ENCODE measurements at places on chromosomes 7 and 10.

DNA sequence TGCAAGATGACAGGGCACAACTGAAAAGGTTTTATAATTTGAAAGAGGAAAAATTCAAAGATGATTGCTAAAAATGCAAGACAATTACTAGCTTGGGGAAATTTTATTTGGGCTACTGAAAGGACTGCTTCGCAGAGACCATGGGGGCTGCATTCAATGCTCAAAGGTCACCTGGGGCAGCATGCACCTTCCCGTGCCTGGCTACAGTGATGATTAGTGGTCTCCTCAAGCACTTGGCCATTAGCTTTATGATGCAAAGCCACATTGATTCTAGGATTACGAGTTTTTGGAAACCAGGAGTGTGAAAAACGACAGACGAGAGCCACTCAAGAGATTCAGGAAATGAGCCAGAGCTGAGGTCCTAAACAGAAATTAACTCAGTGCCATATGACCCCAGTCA, 764.6 kb downstream of the PHTF2 start:
- no peak overlapping the region for H3K4me3 ChIP-seq
- H3K27me3 ChIP-seq: no peaks in the 10 kb centered on the region
- no peaks in the 10 kb centered on the region for H3K36me3 ChIP-seq

DNA sequence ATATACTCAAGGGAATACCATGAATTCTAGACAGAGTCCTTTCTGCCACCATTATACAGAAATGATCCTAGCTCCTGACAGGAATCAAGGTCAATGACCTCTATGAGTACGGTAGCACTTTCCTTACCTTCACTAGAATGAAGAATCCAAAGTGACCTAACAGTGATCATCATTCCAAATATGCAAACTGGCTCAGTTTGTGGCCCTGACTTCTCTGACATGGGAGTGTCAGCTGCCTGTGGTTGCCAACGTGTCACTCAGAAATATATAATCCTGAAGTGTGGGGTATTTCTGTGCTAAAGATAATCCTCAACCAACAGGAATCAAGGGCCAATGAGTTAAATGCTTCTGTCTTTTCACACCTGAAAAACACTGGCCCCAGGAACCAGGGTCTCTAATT, 45.7 kb downstream of the COPG2 start:
- H3K27me3 ChIP-seq: no peaks in the 10 kb centered on the region
- DNase-seq: no peak
- no peak overlapping the region for H3K27ac ChIP-seq
- no peaks in the 10 kb centered on the region for H3K4me1 ChIP-seq
- H3K4me3 ChIP-seq: no peak overlapping the region

- H3K27ac ChIP-seq: no peak overlapping the region
- H3K36me3 ChIP-seq: no peaks in the 10 kb centered on the region
- H3K4me3 ChIP-seq: no peak overlapping the region
- DNase-seq: no peak
Measured at GRCh38 chr7:156174428-156174827, 362.2 kb upstream of the SHH start.

GRCh38 chr10:108523016-108523800, 1358.7 kb upstream of the SORCS1 start:
- H3K27me3 ChIP-seq: no peaks in the 10 kb centered on the region
- no peak for DNase-seq
- no peak overlapping the region for H3K4me3 ChIP-seq
- H3K36me3 ChIP-seq: no peaks in the 10 kb centered on the region

DNA sequence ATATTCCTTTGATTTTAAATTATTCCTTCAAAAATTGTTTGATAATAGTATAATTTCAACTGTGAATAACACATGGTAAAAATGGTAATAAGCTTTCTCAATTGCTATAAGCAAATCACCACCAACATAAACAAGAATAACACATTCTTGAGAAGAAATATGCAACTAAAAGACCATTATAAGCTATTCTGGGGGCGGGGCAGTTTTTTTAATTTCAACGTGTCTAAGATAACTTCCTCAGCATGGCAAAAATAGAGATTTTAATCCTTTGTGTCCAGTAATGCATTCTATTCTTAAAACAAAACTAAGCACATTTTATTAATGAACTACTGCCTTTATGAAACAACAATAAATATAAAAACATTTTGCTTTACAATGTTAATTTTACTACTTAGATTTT, 1.5 kb downstream of the DNAJC12 start:
- H3K27ac ChIP-seq: no peak overlapping the region
- H3K36me3 ChIP-seq: no peaks in the 10 kb centered on the region
- no peak overlapping the region for H3K4me3 ChIP-seq
- no peaks in the 10 kb centered on the region for H3K4me1 ChIP-seq

- H3K4me1 ChIP-seq: no peaks in the 10 kb centered on the region
- H3K27me3 ChIP-seq: no peaks in the 10 kb centered on the region
- no peak overlapping the region for H3K27ac ChIP-seq
- no peak for DNase-seq
- H3K36me3 ChIP-seq: no peaks in the 10 kb centered on the region
Measured at GRCh38 chr10:117461766-117462423, 80.7 kb upstream of the EMX2 start.

DNA sequence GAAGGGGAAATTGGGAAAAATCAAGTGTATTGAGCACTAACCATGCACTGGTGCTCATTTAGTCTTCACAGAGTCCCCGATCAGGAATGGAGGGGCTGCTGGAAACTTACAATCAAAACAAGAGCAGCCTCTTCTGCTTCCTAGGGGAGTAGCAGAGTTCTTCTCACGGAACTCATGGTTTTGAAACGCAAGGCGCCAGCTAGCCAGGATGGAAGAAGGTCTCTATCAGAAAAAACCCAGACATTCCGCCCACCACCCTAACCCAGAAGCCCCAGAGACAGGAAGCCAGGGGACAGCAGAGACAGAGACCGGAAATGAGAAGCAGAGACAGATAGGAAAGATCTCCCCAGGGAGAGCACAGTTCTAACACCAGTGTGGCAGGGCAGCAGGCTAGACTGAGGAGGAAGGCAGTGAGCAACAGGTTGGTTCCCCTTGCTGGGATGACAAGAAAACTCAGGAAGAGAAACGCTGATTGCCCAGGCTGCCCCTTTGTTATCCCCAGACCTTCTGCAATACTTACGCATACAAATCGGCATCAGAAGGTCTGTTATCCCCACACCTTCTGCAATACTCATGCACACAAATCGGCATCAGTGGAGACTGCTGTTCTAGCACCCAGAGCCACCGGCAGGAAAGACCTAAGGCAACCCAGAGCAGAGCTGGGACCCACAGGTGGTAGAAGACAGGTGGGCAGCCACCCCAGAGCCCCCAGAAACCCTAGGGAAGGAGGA, 99.2 kb downstream of the CPXM2 start:
- H3K27me3 ChIP-seq: no peaks in the 10 kb centered on the region
- H3K4me3 ChIP-seq: no peak overlapping the region
- H3K36me3 ChIP-seq: no peaks in the 10 kb centered on the region
- H3K27ac ChIP-seq: no peak overlapping the region
- H3K4me1 ChIP-seq: no peaks in the 10 kb centered on the region

DNA sequence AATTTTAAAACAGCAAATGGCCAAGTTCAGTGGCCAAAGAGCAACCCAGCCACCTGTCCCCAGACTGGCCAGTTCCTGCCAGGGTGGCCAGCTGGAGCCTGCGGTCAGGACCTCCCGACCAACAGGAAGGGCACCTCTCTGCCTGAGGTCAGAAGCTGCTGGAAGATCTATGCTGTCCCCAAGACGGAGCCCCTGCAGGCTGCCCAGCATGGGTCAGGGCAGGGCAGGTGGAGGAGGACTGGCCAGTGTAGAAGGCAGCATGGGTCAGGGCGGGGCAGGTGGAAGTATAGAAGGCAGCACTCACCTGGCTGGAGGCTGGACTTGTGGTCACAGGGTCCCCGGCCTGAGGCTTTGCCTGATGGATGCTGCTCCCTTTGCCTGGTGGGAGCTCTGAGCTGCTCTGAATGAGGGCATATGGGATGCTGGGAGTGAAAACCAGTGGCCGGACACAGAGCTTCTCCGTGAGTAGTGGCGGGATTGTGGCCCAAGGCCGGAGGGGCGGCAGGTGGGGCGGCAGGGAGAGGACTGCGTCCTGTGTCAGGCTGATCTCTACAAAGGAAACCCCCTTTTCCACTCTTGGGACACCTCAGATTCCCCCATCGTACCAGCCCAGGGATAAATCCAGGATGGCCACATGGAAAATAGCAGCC, 229.2 kb downstream of the TCERG1L start:
- no peaks in the 10 kb centered on the region for H3K36me3 ChIP-seq
- H3K27ac ChIP-seq: no peak overlapping the region
- no peak overlapping the region for H3K4me3 ChIP-seq
- no peaks in the 10 kb centered on the region for H3K4me1 ChIP-seq

DNA sequence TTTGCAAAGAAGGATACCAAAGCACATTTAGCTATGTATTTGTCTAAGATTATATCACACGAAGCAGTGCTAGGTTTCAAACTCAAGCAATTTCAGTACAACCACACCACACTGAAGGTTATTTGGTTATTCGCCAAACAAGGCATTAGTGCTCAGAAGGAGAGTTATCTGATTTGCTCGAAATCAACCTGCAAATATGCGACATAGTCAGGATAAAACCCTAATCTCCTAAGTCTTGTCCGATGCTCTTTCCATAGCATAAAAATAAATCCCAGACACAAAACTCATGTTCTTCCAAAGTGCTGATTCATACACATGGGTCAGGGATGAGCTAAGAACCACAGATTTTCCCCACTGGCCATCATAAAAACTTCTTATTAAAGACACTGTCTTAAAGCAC, 1288.0 kb upstream of the SORCS1 start:
- no peak overlapping the region for H3K4me3 ChIP-seq
- no peaks in the 10 kb centered on the region for H3K4me1 ChIP-seq
- no peak for DNase-seq
- no peaks in the 10 kb centered on the region for H3K27me3 ChIP-seq
- H3K27ac ChIP-seq: no peak overlapping the region

GRCh38 chr7:86148501-86148900, 495.2 kb upstream of the GRM3 start:
- no peak overlapping the region for H3K27ac ChIP-seq
- no peak overlapping the region for H3K4me3 ChIP-seq
- no peaks in the 10 kb centered on the region for H3K36me3 ChIP-seq
- H3K27me3 ChIP-seq: no peaks in the 10 kb centered on the region
- DNase-seq: no peak

DNA sequence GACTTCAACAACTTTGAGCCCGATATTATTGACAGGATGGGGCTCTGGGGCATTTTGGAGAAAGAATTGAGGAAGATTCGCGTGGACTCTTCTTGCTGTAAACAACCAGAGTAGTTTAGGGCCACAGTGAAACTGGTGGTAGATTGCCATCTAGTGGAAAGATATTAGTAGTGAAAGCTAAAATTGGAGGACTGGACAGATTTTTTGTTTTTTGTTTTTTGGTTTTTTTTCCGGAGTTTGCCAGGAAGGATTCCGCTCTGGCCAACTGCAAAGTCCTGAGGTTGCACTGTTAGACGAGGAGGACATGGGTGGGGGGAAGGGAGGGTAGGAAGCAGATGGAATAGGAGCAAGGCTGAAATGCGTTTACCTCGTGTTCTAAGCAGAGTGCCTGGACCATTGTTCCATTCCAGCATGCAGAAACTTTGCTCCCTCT, 11.7 kb downstream of the NOBOX start:
- H3K4me3 ChIP-seq: no peak overlapping the region
- H3K27ac ChIP-seq: no peak overlapping the region
- no peaks in the 10 kb centered on the region for H3K36me3 ChIP-seq
- no peaks in the 10 kb centered on the region for H3K4me1 ChIP-seq
- no peaks in the 10 kb centered on the region for H3K27me3 ChIP-seq

DNA sequence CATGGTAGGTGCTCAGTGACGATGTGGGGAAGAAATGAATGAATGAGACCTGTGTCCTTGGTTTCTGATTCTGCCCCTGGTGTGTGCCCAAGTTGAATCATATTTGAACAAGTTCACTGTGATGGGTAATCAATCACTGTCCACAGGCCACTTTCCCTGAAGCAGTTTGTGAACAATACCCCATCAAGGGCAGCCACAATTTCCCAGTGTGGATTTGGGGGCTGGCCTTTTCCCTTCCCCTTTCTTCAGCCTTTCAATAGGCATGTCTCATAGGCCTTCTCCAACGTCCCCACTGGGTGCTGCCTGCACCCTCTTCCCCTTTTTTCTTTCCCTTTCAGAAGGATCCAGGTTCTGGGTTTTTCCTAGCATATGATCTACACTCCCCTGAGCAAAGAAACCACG, 64.7 kb downstream of the CREB5 start:
- no peak overlapping the region for H3K4me3 ChIP-seq
- no peak for DNase-seq
- H3K4me1 ChIP-seq: no peaks in the 10 kb centered on the region
- no peak overlapping the region for H3K27ac ChIP-seq
- H3K36me3 ChIP-seq: no peaks in the 10 kb centered on the region

DNA sequence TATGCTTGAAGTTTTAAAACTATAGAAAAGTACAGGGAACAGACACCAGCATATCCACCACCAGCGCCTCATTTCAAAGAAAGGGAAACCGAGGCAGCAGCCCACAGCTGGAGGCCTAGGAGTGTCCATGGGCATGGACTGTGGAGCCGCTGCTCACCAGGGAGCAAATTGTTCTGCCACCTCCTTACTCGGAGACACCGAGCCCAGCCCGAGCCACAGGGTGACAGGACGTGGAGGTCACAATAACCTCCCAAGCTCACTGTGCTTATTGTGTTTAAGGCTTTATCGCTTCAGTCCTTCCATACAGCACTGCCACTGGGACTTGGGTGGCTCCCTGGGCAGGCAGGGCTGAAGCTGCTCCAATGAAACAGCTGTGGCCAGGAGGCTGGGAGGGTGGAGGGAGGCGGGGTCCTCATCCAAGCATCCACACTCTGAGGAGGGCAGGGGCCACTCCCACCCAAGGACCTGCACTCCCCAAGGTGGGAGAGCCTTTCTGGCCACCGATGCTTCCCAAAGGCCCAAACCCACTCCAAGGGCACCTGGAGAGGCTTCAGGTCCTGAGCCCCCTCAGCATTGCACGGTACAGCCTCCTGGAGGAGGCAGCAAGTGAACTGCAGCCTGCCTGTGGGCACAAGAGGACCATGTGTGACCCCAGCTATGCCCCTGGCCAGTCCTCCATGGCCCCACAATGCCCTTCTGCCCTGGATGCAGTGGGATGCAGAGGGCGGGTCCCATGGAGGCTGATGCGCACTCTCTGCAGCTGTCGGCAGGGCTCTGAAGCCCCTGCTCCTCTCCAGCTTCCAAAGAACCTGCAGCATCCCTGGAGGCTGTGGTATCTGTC, 38.7 kb upstream of the RET start:
- no peaks in the 10 kb centered on the region for H3K27me3 ChIP-seq
- no peak overlapping the region for H3K27ac ChIP-seq
- no peak overlapping the region for H3K4me3 ChIP-seq
- DNase-seq: no peak

DNA sequence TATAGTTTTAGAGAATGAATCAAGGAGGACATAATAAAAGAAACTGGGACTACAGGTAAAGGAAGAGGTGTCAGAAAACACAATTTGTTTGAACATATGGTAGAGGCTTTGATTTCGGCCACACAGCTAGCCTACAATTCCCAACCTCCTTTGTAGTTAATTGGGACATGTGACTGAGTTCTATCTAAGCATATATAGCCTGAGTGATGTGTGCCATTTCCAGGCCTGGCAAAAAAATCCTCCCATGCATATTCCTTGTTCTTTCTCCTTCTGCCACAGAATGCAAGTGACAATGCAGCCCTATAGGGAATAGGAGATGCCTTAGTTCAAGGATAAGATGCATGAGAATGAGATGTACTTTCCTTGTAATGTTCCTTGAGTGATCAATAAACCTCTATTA, 590.7 kb upstream of the STEAP1 start:
- H3K4me1 ChIP-seq: no peaks in the 10 kb centered on the region
- no peak overlapping the region for H3K27ac ChIP-seq
- no peak overlapping the region for H3K4me3 ChIP-seq
- H3K27me3 ChIP-seq: no peaks in the 10 kb centered on the region

- H3K4me3 ChIP-seq: no peak overlapping the region
- no peak overlapping the region for H3K27ac ChIP-seq
- no peak for DNase-seq
Measured at GRCh38 chr10:101569323-101569621, 18.8 kb downstream of the POLL start.
